ENCODE measurements at places on chromosomes 1 and 21.

DNA sequence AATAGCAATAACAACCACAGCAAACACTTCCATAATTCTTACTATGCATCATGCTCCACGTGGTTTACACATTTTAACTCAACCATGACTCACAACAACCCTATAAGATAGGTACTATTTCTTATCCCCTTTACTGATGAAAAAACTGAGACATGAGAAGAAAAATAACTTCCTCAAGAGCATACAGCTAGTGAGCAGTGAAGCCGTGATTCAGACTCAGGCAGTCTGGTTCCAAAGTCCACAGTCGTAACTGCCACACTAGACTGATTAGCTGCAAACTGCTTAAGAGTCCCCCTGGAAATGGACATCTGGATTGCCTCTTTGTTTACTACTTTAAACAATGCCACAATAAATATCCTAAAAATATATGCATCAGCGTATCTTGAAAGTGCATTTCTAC, 55.7 kb downstream of the PLD5 start:
- DNase-seq = no peak

- DNase-seq = no peak
Measured at GRCh38 chr1:111219557-111220286, 7.8 kb upstream of the CHI3L2 start.

DNA sequence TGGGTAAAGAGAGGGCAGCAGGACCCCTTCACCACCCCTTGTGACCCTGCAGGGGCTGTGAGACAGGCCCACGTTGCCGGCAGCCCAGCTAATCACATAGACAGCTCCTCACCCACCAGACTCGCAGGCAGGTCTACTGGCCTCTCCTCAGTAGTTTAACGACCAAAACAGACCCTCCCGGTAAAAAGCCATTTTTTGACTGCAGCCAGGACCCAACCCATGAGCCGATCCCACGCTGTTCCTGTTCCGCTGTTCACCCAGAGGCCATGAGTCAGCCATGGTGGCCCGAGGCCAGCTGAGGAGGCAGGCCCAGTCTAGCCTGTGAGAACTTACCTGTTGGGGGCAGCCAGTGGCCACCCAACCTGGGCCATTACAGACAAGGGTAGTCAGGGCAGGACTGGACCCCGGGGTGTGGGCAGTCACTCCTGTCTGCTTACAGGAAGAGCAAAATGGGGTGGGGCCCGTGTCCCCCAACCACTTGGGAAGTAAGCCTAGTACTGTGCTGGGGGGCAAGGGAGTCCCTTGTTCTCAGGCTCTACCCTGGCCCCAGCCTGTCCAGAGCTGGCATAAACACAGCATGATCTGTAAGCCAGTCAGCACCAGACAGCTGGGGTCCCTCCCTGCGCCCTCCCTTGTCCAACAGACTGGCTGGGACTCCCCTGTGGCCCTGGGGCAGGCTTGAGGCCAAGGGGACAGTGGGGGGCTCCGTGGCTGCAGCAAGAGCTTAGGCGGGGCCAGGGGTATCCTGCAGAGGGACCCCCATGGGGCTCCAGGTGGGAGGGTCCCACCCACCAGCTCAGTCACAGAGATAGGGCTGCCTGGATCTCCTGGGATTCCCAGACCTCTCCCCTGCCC, 61.9 kb downstream of the WNT9A start:
- no peak for DNase-seq

DNA sequence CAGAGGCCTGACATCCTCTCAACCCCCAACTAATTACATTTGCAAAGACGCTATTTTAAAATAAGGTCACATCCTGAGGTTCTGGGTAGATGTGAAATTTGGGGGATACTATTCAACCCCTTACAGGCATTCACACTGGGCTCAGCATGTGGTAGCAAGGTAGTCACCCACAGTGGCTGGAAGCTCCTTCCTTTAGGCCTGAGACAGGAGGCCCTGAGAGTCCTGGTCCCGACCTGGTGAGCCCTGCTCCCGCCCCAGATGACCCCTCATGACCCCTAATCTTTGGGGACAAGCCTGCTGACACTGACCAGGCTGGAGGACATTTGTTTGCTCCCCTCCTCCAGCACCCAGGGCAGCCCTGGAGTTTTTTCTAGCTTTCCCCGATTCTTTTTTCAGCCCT, 225.9 kb downstream of the DYRK1A start:
- DNase-seq = no peak

DNA sequence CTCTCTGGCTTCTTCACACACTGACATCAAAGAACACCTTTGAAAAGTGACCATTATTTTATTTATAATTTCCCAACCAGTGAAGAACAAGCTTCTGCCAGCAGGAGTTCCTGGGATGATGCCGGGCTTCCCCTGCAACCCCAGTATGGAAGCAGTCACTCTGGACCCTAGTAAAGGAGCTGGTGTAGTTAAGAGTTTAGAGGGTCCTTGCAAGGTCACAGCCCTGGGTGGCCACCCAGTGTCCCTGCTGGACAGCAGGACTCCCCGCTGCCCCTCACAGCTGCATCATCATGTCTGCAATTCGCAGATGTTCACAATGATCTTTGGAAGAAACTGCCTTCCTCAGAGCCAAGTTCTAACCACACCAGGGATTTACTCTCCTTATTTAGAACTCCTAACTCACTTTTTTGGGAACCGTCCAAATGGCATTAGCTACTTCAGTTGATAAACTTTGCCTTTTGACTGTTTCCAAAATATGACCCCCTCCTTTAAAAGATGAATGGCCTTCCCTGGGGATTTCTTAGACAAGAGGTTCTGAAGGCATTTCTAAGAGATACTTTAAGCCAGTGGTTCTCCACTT, 90.6 kb downstream of the HIVEP3 start:
- DNase-seq = no peak

DNA sequence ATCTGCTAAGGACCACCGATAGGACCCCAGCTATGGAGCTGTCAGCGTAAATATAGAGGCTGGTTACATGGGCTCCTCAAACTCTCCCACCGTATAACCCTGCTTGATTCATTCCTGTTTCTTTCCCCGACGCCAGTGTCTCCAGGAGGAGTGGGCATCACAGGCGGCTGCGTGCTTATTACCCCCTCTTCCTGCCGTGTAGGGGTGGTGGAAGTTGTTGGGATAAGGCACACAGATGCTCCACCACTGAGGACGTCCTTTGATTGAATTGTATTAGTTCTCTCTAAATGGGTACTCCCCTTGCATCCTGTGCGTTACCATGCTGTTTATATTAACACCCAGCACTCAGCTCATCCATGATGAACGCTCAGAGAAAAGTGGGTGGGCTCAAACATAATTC, 104.6 kb downstream of the ZBTB18 start:
- no peak for DNase-seq

DNA sequence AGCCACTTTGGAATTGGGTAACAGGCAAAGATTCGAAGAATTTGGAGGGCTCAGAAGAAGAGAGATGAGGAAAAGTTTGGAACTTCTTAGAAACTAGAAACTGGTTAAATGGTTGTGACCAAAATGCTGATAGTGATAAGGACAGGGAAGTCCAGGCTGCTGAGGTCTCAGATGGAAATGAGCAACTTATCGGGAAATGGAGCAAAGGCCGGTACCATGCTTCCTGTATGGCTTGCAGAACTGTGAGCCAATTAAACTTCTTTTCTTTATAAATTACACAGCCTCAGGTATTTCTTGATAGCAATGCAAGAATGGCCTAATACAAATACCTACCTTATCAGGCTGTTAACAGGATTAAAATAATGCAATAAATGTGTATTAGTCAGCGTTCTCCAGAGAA, 9.4 kb upstream of the TLR5 start:
- no peak for DNase-seq

DNA sequence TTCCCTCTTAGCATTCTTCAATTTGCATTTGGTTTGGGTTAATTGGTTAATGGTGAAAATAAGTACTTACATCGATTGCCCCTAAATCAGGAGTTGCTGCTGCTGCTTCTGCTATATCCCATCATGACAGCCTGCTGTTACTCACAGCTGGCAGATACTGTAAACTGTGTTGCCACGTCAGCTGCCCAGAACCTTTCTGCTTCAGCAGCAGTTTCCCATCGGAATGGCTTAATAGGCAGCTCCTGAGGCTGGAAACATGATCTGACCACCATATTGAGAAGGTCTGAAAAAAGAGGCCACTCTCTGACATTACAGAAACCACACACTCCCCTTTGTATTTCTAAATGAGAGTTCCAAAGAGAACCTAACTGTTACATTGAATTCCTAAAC, 14.3 kb upstream of the SEC16B start:
- peak; percentile 45 for DNase-seq

- DNase-seq = no peak
Measured at GRCh38 chr1:94922761-94923331, 4.1 kb downstream of the CNN3 start.

DNA sequence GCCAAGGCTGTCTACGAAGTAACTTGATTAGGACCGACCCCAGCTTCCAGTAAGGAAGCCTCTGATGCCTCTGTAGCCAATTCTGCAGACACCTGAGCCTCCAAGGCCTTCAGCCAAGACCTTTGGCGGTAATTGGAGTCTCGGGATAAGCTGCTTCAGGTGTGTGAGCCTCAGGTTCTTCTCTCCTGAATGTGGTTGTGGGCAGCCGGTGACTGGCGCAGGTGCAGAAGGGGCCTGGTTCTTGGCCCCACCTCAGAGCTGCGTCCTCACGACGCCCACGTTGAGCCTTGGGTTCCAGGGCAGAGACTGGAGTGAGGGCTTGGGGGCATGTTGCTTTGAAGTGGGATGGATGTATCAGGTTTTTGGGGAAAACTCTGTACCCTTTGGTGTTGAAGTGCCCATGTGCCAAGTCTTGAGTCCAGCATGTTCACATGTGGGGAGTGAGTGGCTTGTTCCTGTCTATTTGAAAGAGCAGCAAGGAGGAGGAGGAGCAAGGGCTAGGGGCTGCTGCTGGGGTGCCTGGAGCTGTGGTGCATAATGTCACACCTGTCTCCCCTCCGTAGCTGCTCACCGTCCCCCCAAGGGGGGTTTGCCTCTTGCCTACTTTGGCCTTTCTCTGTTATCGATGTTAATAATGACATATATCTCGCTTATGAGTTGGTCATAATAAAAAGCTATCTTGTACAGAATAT, 1.4 kb downstream of the PSEN2 start:
- DNase-seq = no peak

- DNase-seq = no peak
Measured at GRCh38 chr21:37365517-37366481, 774 bp upstream of the DYRK1A start.

- DNase-seq = no peak
Measured at GRCh38 chr21:33642896-33643657, 776 bp downstream of the ITSN1 start.

DNA sequence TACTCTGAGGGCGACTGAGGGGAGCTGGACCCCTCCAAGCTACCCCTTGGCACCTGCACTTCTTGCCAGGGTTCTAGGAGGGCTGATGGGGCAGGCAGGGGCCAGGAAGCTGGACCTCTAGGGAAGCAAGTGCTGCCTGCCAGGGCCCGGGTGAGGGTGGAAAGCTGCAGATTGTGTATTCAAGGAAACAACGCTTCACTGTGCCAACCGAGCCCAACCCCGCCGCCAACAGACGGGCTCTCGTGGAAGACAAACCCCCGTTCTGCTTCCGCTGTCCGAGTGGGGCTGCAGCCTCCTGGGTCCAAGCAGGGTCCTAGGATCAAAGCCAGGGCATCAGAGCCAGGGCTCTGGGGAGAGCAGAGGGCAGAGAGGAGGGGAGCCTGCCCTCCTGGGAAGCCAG, 3.2 kb downstream of the EFHD2 start:
- DNase-seq = no peak

GRCh38 chr1:64884261-64885040, 81.9 kb downstream of the JAK1 start:
- no peak for DNase-seq

All from iPS DF 6.9 (cell line).